Naive thymus-derived CD4-positive, alpha-beta T cell (primary cell): ENCODE measurements at places on chromosomes 5 and 9. TPM values are rescaled to one million over a fixed set of nuclear protein-coding genes. Genes with fewer than 3 reads are reported as not detected.

NRG2 gene
- polyA plus RNA-seq: not detected

IFNK gene
- not detected for polyA plus RNA-seq

SHC3 gene
- polyA plus RNA-seq: not detected

SMIM27 gene
- 41.3 TPM for polyA plus RNA-seq

NR6A1 gene
- not detected for polyA plus RNA-seq

CPLANE1 gene
- 1.1 TPM for polyA plus RNA-seq

PCDHB11 gene
- not detected for polyA plus RNA-seq

CSF1R gene
- 0.09 TPM for polyA plus RNA-seq

NIPAL4 gene
- polyA plus RNA-seq: not detected

DNA sequence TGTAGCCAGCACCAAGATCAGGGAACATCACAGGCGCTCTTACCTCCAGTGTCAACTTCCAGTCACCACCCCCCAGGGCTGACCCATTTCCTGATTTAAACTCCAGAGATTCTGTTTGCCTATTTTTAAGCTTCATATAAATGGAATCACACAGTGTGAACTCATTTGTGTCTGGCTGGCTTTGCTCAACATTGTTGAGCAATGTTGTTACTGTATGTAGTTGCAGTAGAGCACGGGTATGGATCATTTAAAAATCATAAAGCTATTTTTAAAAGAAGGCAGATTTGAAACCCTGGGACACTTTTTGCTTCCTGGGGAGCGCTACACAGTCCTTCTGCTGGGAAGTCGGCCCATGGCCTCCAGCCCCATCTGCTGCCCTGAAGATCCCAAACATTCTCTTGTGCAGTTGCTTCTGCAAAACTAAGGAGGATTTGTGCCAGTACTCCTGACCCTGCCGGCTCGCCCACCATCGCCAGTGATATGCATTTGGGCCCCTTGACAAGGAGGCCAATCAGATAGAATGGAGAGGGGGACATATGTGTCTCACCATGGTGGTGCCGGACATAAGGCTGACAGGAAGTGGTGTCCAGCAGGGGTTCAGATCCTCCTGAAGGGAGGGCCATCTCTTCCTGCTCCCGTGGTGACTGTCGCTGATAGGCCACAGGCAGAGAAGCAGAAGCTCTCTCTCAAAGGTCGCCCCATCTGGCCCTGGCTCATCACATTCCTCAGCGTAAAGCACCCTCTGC lies 13.3 kb downstream of the DCANP1 start:
- no peak for DNase-seq

- no peak for DNase-seq
Observed at GRCh38 chr5:36928947-36929346, 52.4 kb downstream of the NIPBL start.

- DNase-seq: no peak
Observed at GRCh38 chr9:78010445-78010844, 21.2 kb downstream of the GNAQ start.

DNA sequence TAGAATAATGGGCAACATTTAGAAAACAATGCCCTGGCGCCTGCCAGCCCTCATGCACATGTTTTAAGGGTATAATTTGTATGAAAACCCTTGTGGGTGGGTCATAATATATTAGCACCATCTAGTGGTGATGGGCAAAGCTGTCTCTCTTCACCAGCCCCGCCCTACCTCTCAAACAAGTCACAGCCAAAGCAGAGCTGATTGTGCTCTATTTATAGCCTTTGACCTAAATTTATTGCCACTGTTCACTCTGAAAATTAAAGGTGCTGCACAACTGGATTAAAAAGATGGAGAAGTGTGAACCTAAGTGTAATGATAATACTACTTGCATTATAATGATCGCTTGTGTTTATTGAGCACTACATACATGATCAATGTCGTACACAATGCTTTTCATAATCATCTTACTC lies 131.9 kb upstream of the ANKH start:
- peak; percentile 10 for DNase-seq

GRCh38 chr5:133521801-133522200 lies 90.5 kb downstream of the FSTL4 start:
- DNase-seq: no peak

DNA sequence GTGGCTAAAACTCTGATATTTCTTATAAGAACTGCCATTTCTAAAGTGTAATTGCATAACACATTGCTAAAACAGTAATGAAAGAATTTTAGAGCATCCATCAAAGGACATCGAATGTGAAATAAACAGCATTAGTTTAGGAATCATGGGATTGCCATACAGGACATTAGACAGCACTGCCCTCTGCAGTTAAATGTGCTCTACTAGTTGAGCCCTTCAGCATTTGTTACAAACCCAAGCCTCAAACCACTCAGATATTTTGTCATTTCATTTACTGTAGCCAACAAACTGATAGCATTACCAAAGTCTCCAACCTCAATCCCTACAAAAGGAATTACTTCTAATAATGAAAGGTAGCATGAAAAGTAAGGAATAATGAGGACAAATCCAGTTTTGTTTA lies 116.8 kb upstream of the COX7C start:
- DNase-seq: no peak

- no peak for DNase-seq
Observed at GRCh38 chr9:21970800-21971640, 23.2 kb downstream of the CDKN2A start.

DNA sequence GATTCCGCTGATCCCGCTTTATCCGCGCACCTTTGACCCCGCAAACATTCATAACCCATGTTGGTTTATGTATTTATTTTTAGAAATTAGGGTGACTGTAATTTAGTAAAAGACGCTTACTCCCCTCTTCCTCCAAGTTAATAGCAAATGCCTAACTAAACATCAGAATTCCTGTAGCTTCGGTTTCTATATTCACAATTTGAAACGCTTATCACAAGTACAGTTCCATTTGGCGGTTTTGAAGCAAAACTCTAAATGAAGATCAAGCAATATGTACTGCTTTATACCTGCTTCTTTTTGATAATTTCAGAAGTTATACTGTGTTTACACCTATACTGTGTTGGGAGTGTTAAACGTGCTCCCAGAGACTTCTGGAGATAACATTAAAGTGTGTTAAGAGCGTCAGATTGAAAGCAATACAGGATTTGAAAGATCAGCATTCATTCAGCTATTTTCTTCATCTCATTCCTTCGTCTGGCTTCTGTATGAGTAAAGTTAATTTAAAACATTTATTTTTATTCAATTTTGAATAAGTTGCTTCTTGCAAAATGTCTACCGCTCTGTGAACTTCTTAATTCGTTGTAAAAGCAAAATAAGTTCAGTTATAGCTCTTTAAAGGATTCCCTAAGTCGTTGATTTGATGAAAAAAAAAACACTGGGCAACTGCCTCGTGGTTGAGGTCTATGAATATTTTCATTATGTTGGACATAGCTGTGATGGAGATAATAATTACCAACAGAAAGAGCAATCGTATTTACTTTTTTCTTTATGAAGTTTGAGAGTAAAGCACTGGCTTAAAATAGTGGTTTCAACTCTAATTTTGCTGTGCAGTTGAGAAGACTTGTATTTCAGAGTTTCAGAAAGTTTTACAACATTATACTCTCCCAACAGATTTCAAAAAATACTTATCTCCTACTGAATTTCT lies 2.5 kb downstream of the PRDM6 start:
- DNase-seq: no peak

- DNase-seq: no peak
Observed at GRCh38 chr9:133089271-133089671, 27.5 kb downstream of the CEL start.

DNA sequence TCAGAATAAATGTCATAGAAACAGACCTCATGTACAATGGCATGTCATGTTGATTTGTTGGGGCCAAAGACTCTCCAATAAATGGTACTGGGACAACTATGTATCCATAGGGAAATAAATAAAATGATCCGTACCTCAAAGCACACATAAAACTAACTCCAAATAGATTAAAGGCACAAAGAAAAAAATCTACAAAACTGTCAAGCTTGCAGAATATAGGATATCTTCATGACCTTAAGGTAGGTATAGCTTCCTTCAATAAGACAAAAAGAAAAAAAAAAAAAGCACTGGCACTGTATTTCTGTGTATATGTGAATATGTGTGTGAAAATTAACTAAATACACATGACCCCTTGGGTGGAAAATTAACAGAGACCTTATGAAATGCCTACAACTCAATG lies 101.9 kb downstream of the DIRAS2 start:
- DNase-seq: no peak

- DNase-seq: no peak
Observed at GRCh38 chr5:175347027-175347426, 97.0 kb downstream of the DRD1 start.

GRCh38 chr5:96997265-96997859 lies 61.5 kb downstream of the LNPEP start:
- peak; percentile 21 for DNase-seq

DNA sequence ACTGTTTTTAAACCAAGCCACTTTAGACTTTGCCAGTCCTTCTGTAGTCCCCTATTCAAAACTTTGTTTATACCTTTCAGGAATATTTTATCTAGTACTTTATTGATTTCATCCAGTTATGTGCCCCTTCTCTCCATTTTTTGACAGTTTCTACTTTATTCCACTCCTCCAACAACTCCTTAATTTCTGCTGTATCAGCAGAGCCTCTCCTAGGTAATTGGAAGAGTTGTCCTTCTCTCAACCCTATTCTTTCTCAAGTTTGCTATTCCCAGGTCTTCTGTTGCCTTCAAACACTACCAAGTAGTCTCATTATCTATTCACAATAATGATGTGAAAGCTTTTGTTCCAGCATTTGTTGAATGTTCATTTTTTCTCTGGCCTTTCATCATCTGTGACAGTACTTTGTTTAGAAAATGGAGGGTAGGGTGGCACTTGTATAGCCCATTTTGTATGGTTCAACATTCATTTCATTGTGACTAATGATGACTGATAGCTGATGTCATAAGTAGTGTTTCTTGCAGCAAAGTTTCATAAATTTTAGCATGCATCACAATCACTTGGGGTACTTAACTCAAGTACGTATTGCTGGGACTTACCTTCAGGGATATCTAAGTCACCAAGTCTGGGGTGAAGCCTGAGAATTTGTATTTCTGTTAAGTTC lies 204.4 kb upstream of the DMRT1 start:
- DNase-seq: no peak

DNA sequence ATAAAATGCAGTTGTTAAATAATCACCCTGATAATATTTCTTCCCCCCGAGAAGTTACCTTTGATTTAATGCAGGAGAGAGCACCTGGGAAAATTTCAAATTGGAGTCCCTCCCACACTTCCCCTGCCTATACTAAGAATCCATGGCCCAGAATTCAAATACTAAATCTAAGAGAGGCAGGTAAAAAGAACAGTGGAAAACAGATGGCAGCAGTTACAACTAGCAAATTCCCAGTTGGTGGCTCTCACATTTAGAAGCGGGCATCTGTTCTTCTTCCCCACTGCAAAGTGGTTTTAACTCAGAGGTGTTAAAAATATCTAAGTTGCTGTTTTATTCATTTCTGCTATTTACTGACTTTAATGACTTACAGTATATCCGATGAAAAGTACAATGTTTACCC lies 210.4 kb upstream of the ELAVL2 start:
- DNase-seq: no peak

DNA sequence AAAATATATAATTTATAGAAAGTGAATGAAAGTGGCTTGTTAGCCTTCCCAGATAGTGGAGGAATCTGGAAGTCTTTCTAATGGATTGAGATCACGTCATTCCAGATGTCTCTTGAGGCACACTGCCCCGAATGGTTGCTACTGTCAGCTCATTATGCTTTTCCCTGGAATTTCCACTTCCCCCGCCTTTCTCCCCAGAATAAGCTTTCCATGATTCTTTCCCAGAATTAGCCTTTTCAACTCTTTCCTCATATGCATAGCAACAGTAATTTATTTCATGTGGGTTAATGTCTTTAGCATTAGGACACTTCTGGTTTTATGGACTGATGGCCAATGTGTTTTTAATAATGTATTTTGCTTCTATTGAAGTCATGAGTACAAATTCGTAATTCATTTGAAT lies 81.5 kb downstream of the PALM2AKAP2 start:
- DNase-seq: no peak

DNA sequence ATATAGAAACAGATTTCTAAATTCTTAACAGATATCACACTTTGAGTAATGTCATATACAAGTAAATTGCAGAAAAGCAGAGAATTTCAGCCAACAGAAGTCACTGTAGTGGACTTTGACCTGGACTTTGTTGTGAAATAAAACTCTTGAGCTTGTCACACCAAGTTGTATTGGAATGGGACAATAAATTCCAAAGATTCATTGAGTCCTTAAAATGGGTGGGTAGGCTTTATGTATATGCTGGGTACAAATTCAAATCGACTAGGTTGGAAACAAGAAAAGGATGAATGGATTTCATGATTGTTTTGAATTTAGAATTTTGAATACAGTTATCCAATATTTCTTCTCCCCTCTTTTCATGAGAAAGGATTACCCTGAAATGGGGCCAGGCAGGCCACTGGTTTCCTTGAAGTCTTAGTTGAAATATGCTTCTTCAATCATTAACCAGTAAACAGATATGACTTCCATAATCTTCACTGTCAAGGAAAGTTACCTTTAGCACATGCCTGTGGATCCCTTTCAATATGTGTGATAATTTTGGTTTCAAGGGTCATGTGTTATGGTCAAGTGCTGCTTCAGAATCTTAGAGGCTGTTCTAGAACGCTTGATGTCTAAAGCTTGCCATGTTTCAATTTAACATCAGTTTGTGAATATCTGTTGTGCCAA lies 25.7 kb downstream of the PIP5K1B start:
- no peak for DNase-seq

- DNase-seq: no peak
Observed at GRCh38 chr5:178196986-178197385, 7.3 kb upstream of the HNRNPAB start.

- DNase-seq: no peak
Observed at GRCh38 chr5:90226433-90227099, 183.0 kb downstream of the CETN3 start.

- DNase-seq: no peak
Observed at GRCh38 chr9:26371236-26371635, 521.4 kb downstream of the CAAP1 start.

DNA sequence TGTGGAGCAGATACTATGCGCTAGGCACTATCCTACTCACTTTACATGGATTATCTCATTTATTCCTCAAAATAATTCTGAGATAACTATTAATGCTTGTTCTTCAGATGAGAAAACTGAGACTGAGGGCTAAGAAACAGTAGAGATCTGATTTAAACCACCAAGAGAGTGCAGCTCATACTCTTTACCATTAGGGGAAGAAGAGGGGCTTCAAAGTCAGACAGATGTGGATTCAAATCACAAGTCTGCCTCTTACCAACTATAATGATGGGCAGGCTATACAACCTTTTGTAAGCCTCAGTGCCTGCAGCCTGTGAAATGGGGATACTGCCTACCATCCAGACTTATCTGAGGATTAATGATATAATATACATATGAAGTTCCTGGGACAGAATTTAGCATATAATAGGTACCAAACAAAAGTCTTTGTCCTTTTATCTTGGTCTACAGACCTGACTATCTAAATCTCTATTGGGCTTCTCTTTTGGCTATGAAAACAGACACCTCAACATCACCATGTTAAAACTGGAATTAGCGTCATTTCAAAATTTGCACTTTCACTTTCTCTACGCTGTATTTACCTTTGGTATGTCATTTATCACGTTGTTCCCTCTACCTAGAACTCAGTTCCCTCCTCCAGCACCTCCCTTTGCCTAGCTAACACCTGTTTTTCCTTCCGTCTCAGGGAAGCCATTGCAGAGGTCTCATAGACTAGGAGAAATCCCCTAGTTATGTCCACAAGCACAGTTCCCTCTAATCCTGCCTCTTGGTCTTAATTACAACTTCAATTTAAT lies 13.8 kb upstream of the TMEM267 start:
- no peak for DNase-seq
